ENCODE measurements at places on chromosomes 4 and X. TPM values are rescaled to one million over a fixed set of nuclear protein-coding genes. Genes with fewer than 3 reads are reported as not detected.

QRFPR gene
- not detected for total RNA-seq

GRCh38 chrX:35166023-35166422, 223.4 kb downstream of the FAM47B start:
- no peaks in the 10 kb centered on the region for H3K27me3 ChIP-seq
- no peak overlapping the region for H3K27ac ChIP-seq
- no peaks in the 10 kb centered on the region for H3K4me1 ChIP-seq
- DNase-seq = no peak
- no peaks in the 10 kb centered on the region for H3K36me3 ChIP-seq
- H3K4me3 ChIP-seq = no peak overlapping the region

WDR17 gene
- total RNA-seq = 7.8 TPM

USP17L5 gene
- total RNA-seq = not detected

- peak within 1 kb of the TSS; percentile 62 for H3K4me3 ChIP-seq
- no peaks in the 10 kb centered on the region for H3K27me3 ChIP-seq
- DNase-seq = peak; percentile 96
- H3K4me1 ChIP-seq = no peaks in the 10 kb centered on the region
These were observed at the start of gene WDR17 for GRCh38 chr4:176065435-176066291. WDR17 (plus strand) TSS chr4:176065841; CDS start chr4:176111581, 45,740 bp downstream.

GRIA3 gene
- 0.82 TPM for total RNA-seq

- no peak overlapping the region for H3K27ac ChIP-seq
- DNase-seq = no peak
- H3K4me3 ChIP-seq = no peak overlapping the region
These were observed 577.0 kb downstream of the SPOCK3 start for GRCh38 chr4:166657261-166657660.

DNA sequence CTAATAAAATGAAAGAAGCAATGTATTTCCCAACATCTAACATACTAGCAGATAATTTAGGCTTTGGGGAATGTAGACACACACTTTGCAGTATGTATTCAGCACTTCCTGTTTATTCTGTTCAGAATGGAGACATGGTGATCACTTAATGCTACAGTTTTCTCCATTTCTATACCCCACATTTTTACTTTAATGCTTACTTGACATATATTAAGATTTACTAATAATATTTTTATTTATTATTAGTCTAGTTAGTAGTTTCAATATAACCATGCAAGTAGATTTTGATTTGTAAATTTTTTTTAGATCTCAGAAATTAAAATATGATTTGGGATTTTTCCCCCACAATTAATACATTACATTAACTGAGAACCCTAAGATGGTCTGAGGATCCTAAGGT, 98.4 kb downstream of the PRSS12 start:
- no peak for DNase-seq
- H3K27me3 ChIP-seq = no peaks in the 10 kb centered on the region
- H3K27ac ChIP-seq = no peak overlapping the region
- H3K4me3 ChIP-seq = no peak overlapping the region
- no peaks in the 10 kb centered on the region for H3K36me3 ChIP-seq

- no peaks in the 10 kb centered on the region for H3K27me3 ChIP-seq
- H3K36me3 ChIP-seq = no peaks in the 10 kb centered on the region
- no peak for DNase-seq
- no peaks in the 10 kb centered on the region for H3K4me1 ChIP-seq
- no peak overlapping the region for H3K27ac ChIP-seq
These were observed 6.9 kb downstream of the CXCL6 start for GRCh38 chr4:73843369-73843768.

LANCL3 gene
- total RNA-seq = 7.2 TPM

DNA sequence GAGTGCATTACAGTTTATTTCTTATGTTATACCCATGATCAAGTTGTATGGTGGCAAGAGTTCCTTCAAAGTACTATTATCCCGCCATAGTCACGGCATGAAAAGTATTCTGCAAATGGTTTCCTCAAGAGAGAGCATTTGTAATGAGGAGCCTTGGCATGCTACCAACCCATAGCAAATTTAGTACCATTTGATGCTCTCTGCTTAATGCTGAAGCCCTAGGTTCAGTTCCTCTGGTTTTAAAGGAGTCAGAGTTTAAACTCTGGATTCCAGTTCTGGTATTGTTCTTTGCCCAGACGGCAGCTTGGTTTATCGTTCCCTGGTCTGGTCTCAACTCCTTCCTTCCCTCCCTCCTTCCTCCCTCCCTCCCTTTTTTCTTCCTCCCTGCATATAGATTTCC, 371.3 kb downstream of the BMPR1B start:
- H3K27ac ChIP-seq = no peak overlapping the region
- no peaks in the 10 kb centered on the region for H3K4me1 ChIP-seq
- DNase-seq = no peak
- H3K36me3 ChIP-seq = no peaks in the 10 kb centered on the region
- H3K27me3 ChIP-seq = no peaks in the 10 kb centered on the region
- H3K4me3 ChIP-seq = no peak overlapping the region

PHOX2B gene
- 3.6 TPM for total RNA-seq

DNA sequence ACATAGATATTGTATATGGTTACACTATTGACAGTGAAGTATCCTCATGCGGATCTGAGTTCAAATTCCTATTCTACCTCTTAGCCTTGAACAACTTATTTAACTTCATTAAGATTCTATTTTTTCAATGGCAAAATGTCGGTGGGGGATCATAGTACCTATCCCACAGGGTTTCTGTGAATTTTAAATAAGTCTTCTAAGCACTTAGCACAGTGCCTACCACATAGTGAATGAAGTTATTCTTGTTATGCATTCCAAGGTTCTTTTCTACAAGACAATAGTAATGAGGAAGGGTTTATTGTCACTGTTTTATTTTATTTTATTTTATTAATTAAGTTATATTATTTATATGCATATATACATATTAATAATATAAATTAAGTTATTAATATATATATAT, 8.8 kb upstream of the ENAM start:
- H3K27me3 ChIP-seq = no peaks in the 10 kb centered on the region
- H3K27ac ChIP-seq = no peak overlapping the region
- H3K36me3 ChIP-seq = no peaks in the 10 kb centered on the region

- no peaks in the 10 kb centered on the region for H3K4me1 ChIP-seq
- H3K27ac ChIP-seq = no peak overlapping the region
- DNase-seq = no peak
- H3K27me3 ChIP-seq = no peaks in the 10 kb centered on the region
These were observed 119.4 kb upstream of the SPIN4 start for GRCh38 chrX:63470506-63470905.

- H3K27ac ChIP-seq = no peak overlapping the region
- no peak for DNase-seq
- H3K36me3 ChIP-seq = no peaks in the 10 kb centered on the region
- H3K4me3 ChIP-seq = no peak overlapping the region
- H3K4me1 ChIP-seq = no peaks in the 10 kb centered on the region
These were observed 656.0 kb upstream of the HS3ST1 start for GRCh38 chr4:12084690-12085089.

- no peaks in the 10 kb centered on the region for H3K4me1 ChIP-seq
- H3K36me3 ChIP-seq = no peaks in the 10 kb centered on the region
- H3K27ac ChIP-seq = no peak overlapping the region
- no peaks in the 10 kb centered on the region for H3K27me3 ChIP-seq
- DNase-seq = no peak
- no peak overlapping the region for H3K4me3 ChIP-seq
These were observed 76.0 kb upstream of the GPM6B start for GRCh38 chrX:13892856-13893255.

XPNPEP2 gene
- 3.4 TPM for total RNA-seq

RBM46 gene
- 4.1 TPM for total RNA-seq

DNA sequence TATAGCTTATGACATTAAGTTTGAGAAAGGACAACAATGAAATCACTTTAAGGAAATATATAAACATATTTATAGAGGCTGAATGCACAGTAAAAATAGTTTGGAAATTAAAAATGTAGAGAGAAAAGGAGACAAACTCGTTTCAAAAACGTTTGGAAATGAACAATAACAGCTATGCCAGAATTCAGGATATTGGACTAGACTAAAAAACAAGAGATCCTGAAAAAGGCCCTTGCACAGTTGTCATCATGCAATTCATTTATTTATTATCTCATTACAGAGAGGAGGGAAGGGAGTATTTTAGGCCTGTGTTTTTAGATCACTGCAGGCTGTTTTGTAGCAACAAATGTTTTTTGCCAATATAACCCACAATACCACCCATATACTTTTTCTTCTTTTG, 527.2 kb downstream of the ADGRL3 start:
- H3K36me3 ChIP-seq = no peaks in the 10 kb centered on the region
- DNase-seq = no peak

DNA sequence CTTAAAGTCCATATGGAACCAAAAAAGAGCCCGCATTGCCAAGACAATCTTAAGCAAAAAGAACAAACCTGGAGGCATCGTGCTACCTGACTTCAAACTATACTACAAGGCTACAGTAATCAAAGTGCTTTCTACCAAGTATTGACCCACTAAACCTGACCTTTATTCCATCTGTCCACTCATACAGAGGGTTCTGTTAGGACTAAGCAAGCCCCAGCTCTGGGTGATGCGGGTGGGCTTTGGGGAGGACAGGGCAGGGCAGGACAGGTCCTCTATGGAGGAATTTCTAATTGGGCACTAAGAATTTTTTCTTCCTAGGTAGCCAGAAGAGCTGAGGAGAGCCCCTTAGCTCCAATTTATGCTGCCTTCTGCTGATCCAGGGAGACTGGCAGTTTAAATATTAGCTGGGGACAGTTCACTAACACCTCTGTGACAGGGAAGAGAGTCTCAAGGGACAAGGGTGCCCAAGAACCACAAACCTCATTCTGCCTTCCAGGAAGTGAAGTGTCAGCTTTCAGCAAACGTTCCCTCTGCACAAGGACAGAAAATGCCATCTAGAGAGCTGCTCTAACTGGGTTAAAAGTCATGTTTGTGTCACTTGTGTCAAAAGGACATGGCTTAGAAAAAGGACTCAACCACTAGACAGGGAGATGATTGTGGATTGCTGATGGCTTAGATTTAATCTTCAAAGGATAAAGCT, 143.2 kb downstream of the KIT start:
- DNase-seq = no peak
- no peaks in the 10 kb centered on the region for H3K36me3 ChIP-seq
- H3K27me3 ChIP-seq = no peaks in the 10 kb centered on the region
- H3K4me1 ChIP-seq = no peaks in the 10 kb centered on the region
- H3K27ac ChIP-seq = no peak overlapping the region

All from sigmoid colon (tissue), 7 donors.